ENCODE measurements at places on chromosomes 5 and 9.

- no peak for DNase-seq
Observed at GRCh38 chr9:105958587-105958986, 264.2 kb downstream of the TMEM38B start.

DNA sequence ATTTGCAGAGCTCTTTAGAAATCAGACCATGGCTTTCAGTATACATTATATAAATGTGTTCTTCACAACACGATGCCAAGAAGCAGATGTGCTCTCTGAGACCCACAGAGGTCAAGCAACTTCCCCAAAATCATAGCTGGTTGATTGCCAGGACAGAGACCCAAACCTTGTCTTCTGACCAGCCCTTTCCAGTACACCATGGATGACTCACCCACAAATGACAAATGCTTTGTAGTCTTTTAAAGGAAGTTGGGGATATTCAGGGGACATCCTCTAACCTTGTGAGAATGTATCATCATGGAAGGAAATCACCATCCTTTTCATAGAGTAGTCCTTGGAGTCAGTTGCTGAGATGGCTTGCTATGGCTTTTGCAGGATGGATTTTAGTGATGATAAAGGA is 30.1 kb downstream of the ZNF462 start:
- no peak for DNase-seq

GRCh38 chr9:124218987-124219461 is 38.7 kb upstream of the NEK6 start:
- DNase-seq = no peak

- DNase-seq = no peak
Observed at GRCh38 chr5:168984135-168984675, 316.7 kb downstream of the SLIT3 start.

- DNase-seq = no peak
Observed at GRCh38 chr5:8961219-8961618, 584.7 kb downstream of the SEMA5A start.

DNA sequence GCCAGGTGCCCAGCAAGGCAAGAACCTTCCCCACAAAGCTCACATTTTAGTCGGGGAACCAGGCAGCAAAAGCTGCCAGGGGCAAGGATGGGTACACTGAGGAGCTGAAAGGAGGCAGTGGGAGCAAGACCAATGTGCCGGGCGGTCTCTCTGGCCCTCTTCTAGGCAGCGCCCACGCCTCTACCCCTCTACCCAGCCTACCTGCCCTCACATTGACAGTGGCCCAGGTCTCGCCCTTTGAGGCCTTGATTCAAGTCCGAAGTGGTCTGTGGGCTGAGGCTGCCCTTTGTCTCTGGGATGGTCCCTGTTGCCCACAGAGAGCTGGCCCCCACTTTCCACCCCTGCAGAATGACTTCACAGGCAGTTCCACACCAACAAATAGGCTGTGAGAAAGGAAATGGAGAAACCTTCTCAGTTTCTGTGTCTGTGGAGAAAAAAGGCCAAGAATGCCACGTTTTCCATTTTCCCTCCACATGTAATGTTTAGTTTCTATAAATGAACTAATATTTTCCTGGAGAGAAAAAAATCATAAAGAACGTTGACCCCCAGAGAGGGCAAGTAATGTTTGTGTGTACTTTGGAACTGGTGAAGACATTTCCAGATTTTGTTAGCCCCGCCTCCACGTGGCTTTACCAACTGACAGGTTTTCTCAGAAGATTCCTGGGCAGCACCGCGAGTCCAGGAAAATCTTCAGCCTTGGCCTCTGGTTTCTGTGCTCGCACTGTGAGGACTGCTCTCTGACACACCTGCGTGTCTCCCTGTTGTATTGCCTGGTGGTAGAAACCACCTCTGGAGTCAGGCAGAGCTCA is 57.4 kb upstream of the ANGPTL2 start:
- no peak for DNase-seq

- DNase-seq = no peak
Observed at GRCh38 chr9:34446468-34446891, 11.9 kb downstream of the FAM219A start.

DNA sequence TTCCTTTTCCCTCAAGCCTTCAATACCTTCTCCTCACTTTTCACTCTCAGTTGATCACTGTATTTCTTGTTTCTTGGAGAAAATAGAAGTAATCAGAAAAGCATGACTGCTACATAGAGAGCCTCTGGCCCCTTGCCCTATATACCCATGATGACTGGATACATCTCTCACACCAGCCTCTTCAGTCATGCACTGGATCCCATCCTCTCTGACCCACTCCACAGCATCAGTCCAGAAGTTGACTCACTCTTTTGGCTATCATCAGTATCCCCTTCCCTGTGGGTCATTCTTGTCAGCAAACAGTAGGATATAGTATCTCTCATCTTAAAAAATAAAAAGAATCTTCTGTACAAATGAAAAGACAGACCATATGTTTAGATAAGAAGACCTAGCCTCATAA is 32.9 kb downstream of the PTCD2 start:
- peak; percentile 47 for DNase-seq

DNA sequence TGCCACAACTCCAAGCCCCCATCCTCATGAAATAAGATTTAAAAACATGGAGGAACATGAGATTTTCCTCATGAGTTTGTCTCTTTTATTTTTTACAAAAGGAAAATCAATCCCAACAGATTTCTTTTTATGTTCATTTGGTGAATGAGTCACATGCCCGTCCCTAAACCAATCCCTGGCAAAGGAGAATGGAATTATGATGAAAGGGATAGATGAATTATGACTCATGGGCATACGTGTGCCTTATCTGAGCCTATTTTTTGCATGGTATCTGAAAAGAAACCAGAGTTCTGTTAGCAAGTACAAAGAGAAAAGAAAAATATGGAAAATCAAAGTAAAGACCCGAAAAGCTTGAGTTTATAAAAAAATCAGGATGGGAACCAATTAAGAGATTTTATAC is 267.5 kb upstream of the TMEM161B start:
- no peak for DNase-seq

- DNase-seq = no peak
Observed at GRCh38 chr5:1343315-1343751, 1.6 kb downstream of the CLPTM1L start.

- DNase-seq = no peak
Observed at GRCh38 chr9:136154943-136155342, 36.3 kb upstream of the TMEM250 start.

GRCh38 chr5:41120600-41120999 is 49.5 kb upstream of the MROH2B start:
- DNase-seq = no peak

DNA sequence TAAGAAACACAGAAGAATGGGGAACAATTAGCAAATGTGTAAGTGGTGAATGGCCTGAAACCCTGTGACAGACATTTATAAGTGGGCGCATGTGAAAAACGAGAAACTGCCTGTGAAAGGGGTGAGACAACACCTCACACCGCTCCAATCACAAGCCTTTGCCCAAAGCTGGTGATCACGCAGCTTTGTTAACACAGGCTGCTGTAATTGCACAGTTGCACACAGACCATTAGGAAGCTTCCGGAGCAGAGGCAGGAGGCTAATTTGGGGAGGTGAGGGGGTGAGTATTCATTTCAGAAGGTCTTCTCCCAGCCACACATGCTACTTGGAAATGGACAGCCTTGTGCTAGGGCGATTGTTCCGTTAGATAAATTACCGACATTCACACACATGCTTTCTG is 294.0 kb downstream of the MED10 start:
- no peak for DNase-seq

GRCh38 chr5:177355868-177356168 is 1.9 kb upstream of the RGS14 start:
- DNase-seq = no peak

GRCh38 chr9:92638621-92639101 is 31.3 kb downstream of the IPPK start:
- DNase-seq = no peak

GRCh38 chr5:65742565-65743231 is 20.7 kb downstream of the NLN start:
- DNase-seq = peak; percentile 60

DNA sequence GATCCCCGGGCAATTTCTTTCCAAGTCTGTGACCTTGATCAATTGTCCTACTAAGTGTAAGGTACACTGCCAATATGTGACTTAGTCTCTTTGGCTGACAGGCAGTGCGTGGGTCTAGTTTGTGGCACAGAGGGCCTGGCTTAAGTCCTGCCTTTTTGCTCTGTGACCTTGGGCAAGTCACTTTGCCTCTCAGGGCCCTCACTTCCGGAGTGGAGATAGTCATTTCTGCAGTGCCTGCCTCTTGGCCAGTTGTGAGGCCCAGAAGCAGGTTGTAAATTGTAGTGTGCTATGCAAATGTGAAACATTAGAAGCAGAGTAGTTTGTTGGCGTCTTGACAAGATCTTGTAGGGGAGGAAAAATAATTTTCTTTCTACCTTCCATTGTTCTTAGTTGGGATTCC is 39.0 kb downstream of the KIF4B start:
- no peak for DNase-seq

DNA sequence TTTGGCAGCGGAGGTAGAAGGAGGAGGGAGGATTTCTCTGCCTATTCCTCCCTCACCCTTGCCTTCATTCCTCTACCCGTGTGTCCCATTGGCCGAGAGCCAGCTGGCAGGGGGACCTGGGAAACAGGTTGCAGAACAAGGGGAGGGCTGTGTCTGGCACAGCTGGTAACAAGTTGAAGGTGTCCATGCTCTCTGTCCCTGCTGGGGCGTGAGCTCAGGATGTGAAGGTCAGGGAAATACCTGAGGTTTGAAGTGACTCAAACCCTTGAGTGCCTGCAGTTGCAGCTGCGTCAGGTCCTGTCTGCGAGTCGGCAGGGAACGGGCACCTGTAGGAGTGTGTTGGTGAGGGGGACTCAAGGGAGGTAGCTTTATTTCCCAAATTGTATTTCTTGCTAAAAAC is 16.2 kb downstream of the MIGA2 start:
- no peak for DNase-seq

DNA sequence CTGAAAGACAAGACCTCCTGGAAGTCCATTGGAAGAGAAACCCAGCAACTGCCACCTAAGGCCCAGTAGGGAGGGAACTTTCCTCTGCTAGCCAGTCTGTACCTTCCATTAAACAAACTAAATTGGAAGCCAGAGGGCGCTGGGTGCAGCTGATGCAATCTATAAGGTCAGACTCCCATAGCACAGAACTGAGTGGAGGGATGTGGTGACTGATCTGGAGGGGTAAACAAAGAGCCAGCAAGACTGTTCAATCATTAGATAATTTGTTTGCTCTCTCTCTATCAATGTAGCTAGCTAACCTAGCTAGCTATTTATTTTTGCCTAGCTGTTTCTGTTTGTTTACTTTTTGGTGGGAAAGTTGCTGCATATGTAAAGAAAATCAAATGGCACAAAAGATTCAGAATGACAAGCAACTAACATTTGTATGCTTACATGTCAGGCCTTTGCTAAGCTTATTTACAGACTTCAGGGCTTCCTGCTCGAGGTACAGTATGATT is 291.8 kb upstream of the DAB2 start:
- no peak for DNase-seq

- DNase-seq = no peak
Observed at GRCh38 chr5:72848474-72849428, 32.3 kb downstream of the TNPO1 start.

GRCh38 chr9:35682051-35682450 is 7.7 kb downstream of the TPM2 start:
- DNase-seq = no peak

GRCh38 chr5:56169949-56170348 is 63.2 kb downstream of the ANKRD55 start:
- DNase-seq = no peak

- DNase-seq = no peak
Observed at GRCh38 chr9:130290291-130291181, 25.0 kb downstream of the HMCN2 start.

DNA sequence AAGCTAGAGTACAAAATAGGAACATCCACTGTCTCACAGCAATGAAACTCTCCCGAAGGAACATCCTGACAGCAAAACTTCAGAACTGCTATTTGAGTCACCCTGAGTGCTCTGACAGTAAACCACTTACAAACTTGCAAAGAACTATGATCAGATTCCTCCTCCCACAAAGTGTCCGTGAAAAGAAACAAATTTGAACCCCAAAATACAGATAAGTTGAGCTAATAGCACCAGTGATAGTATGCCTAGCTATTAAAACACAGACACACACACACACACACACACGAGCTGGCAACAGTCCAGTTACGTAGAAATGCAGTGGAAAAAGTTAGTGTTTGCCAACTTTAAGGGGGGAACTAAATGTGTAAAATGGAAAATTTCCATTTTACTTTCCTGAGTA is 3.1 kb upstream of the GLIS3 start:
- DNase-seq = no peak

DNA sequence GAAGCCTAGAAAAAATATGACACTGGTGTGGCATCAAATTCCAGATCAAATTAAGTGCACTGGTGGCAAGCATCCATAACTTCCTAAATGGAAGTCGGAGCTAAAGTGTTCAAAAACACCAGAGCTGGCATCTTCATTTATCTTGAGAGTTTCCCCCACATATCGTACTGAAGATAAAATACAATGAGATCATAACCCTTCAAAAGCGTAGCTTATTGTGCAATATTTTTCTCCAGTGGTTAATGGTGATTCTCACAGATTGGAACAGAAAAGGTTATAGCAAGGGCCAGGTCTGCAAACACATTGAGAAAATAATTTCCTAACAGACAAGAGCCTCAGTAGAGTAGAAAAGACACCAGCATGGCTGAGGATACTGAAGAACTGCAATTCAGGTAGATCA is 147.6 kb downstream of the SEMA5A start:
- no peak for DNase-seq

- DNase-seq = no peak
Observed at GRCh38 chr9:20604562-20604961, 17.7 kb downstream of the MLLT3 start.

GRCh38 chr5:110803467-110804326 is 64.9 kb downstream of the SLC25A46 start:
- DNase-seq = no peak
